Placental pericyte (primary cell): ENCODE measurements at places on chromosomes 3 and 15. TPM values are rescaled to one million over a fixed set of nuclear protein-coding genes. Genes with fewer than 3 reads are reported as not detected.

Gene CCDC39
- not detected in 2 replicates for total RNA-seq

Gene SPESP1
- total RNA-seq, result 2.4 and 4.0 TPM in 2 replicates

Gene DUOX2
- total RNA-seq, result not detected in 2 replicates

Gene CYP8B1
- not detected in 2 replicates for total RNA-seq
